ENCODE measurements at places on chromosomes 1 and 21.
A peak's percentile ranks its signal among the peaks of the same experiment; 100 is the strongest.

DNA sequence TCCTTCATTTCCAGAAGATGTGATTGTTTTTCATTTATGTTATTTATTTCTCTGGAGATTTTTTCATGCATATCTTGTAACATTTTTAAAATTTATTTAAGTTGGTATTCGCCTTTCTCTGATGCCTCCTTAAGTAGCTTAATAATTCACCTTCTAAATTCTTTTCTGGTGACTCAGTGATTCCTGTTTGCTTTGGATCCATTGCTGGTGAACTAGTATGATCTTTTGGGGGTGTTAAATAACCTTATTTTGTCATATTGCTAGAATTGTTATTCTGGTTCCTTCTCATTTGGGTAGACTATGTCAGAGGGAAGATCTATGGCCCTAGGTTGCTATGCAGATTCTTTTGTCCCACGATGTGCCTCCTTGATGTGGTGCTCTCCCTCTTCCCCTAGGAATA lies 1347.2 kb upstream of the B3GALT2 start:
- DNase-seq: no peak

DNA sequence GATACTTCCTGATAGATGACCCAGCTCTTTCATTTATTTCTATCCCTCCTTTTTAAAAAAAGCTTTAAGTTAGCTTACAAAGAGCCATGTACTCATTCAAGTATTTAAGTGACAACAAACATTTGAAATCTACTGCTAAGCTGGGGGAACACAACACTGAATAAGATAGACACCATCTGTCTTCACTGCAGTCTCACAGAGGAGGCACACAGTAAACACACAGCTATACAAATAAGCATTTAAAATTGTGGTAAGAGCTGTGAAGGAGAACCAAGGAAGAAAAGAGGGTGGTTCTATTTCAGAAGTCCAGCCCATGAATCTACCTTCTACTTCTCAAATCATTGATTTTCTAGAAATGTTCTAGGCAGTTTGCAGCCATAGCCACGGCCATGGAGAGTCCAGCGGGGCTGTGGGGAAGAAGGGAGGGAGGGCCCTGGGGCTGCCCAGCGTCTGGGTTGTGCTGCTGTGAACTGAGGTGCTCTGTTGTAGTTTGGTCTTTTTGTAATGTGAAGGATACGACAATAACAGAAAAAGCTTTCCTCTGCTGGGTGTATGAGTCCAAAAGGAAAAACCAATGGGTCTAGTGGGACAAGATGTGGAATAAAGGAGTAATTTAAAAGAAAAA lies 28.2 kb downstream of the PRDM2 start:
- no peak for DNase-seq

DNA sequence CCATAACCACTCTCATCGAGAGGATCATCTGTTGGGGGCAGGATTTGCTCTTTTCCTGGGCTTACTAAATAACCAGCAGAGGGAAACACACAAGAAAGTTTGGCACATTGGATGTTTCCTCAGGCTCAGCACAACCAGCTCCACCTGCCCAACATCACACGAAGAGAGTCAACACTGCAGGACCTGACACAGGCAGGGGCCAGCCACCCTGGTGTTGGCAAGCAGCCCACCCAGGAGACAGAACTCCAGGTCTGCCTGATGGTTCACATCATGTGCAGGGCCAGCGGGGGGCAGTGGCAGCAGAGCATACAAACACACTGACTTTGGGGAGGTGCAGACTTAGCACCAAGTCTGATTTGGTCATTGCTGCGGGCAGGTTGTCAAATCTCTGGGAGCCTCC lies 182.3 kb upstream of the GALNT2 start:
- no peak for DNase-seq

- peak; percentile 23 for DNase-seq
These were observed 9.8 kb downstream of the ATP8B2 start for GRCh38 chr1:154335025-154335714.

DNA sequence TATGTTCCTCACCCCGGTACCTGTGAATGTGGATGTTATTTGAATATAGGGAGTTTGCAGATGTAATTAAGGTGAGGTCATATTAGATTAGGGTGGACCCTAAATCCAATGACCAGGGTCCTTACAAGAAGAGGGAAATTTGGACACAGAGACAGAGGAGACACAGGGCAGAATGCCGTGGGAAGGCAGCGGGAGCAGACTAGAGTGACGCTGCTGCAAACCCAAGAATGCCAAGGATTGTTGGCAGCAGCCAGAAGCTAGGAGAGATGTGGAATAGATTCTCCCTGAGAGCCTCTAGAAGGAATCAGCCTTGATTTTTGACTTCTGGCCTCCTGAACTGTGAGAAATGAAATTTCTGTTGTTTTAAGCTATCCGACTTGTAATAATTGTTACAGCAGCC lies 53.6 kb downstream of the SPATA46 start:
- DNase-seq: no peak

DNA sequence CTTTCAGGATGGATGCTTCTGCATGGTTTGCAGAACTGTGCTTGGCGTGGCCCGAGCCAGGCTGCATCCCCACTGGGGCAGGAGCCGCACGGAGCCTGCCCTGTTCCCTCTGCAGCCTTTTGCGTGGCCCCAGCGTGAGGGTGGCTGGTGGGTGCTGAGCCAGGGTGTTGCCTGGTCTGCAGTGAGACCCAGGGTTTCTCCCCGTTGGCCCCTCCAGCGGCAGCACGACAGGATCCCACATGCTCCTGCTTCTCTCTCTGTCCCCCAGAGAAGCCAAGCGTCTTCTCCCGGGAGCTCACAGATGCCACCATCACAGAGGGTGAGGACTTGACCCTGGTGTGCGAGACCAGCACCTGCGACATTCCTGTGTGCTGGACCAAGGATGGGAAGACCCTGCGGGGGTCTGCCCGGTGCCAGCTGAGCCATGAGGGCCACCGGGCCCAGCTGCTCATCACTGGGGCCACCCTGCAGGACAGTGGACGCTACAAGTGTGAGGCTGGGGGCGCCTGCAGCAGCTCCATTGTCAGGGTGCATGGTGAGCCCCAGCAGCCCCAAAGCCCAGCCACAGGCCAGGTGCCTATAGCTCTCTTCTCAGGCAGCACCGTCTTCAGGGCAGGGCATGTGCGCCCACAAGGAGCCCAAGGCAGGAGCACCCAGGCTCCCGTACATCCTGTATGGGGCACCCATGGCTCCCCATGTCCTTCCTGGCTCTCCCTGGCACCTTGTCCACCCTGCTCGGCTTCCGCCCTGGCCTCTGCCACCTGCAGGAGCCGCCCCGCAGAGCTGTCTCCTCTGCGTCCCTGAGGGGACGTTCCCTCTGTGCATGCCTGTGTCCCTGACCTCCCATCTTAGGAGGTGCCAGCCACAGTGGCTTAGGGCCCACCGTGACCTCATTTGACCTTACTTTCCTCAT lies 78.9 kb downstream of the OBSCN start:
- no peak for DNase-seq

- DNase-seq: no peak
These were observed 23.1 kb downstream of the USP48 start for GRCh38 chr1:21759818-21760217.

DNA sequence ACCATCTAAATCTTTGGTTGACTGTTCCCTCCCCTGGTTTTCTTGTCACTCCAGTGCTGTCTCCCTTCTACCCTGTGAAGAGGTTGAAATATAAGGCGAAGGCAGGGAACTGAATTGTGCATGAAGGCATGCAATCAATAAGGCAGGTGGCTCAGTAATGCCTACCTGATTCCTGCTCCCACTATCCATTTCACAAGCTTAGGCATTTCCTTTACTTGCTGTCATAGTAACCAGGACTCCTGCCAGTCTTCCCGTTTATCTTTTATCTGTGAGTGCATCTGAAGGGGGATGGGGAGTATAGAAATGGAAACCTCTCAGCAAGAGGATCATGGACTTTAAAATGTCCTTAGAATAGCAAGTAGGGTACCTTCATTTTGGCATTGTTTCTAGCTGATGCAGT lies 40.5 kb downstream of the MRPS6 start:
- no peak for DNase-seq

- no peak for DNase-seq
These were observed 89.2 kb downstream of the PLXNA2 start for GRCh38 chr1:208154679-208155642.

DNA sequence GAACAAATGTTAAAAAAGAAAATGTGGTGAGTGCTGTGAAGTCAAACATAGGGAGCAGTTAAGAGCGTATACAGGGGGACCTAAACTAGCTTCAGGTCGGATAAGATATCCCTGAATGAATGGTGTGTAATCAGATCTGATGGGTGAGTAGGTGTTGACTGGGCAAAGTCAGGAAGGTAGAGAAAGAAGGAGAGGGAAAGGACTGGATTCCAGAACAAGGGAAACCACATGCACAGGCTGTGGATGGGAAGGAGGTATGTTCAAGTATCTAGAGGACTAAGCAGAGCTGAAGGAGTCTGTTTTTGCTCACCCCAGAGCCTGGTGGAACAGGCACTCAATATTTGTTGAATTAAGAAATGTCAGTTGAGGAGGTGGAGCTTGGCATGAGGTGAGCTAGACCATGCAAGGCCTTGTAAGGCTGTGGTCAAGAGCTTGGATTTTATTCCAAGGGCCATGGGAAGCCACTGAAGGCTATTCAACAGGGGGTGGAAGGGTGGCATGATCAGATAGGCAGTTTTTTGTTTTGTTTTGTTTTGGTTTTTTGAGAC lies 27.4 kb downstream of the MAP7D1 start:
- DNase-seq: no peak

GRCh38 chr1:65955503-65955902 lies 162.8 kb downstream of the PDE4B start:
- DNase-seq: no peak

- DNase-seq: no peak
These were observed 40.3 kb downstream of the CAPN9 start for GRCh38 chr1:230787471-230787870.

GRCh38 chr1:95953015-95953414 lies 719.0 kb downstream of the RWDD3 start:
- no peak for DNase-seq

DNA sequence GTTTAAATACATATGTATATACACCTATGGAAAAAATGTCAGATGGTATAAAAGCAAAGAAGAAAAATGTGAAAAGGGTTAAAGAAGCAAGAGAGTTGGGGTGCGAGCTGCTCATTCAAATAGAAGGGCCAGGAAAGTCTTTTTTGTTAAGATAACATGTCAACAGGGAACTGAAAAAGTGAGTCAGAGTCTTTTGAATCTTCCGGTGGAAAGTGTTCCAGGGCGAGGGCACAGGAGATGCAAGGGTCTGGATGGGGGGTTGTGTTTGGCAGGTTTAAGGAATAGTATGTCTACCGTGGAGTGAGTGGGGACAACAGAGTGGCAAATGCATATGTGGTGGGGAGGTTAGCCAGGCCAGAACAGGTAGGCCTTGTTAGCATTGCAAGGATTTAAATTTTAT lies 22.2 kb upstream of the GNG12 start:
- DNase-seq: no peak

DNA sequence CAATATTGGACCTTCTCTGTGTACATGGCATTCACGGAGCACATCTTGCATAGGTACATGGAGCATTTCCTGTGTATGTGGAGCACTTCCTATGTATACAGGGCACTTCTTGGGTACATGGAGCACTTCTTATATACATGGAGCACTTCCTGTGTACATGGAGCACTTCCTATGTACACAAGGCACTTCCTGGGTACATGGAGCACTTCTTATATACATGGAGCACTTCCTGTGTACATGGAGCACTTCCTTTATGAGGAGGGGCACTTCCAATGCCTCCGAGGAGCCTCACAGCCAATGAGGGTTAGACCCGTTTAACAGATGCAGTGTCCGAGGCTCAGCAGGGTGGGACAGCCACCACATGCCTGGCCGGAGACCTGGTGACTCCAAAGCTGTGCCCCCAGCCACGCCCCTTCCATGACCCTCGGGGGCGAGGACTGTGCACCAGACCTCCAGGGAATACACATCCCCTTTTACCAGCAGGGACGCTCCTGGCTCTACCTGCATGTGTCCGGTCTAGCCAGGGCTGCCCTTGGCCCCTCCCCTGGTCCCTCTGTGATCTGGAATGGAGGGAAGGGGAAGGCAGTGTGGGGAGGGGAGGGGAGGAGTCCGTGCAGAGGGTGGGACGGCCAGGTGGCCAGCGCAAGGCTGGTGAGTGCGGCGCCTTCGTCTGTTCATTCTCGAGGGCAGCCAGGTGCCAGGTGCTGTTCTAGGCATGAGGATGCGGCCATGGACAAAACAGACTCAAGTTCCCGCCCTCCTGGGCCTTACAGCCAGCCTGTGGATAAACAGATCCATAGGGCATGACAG lies 195.1 kb upstream of the TMEM51 start:
- DNase-seq: no peak

DNA sequence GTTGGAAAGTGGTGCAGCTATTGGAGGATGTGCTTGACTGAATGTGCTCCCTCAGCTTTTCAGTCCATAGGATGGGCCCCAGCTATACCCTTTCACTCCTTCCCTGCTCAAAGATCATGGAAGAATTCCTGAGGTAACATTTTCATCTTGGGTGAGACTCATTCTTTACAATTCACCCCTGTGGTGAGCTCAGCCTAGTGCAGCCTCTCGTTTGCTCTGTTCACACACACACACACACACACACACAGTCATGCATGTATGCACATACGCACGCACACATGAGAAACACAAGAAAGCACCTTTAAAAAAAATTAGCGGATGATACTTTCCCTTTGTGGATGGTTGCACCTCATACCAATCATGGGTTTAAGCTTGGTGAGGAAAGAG lies 25.8 kb downstream of the CCN1 start:
- no peak for DNase-seq

DNA sequence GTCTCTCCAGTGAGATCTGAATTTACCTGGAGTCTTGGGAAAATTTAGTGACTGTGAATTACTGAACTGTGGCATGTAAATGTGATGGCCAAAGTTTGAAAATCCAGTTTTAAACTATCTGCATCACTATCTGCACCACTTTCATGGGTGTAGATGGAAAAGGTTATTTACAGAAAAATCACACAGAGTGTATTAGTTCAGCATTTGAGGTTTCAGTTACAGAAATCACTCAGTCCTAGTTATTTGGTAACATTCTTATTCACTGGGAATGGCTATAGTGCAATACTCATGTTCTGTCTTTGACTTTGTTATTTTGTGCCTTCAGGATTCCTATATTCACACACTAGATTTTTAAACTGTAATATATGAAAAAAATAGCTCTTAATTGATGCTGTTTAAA lies 60.6 kb upstream of the IFI44L start:
- no peak for DNase-seq

GRCh38 chr21:32256873-32257620 lies 21.8 kb downstream of the MIS18A start:
- DNase-seq: no peak

DNA sequence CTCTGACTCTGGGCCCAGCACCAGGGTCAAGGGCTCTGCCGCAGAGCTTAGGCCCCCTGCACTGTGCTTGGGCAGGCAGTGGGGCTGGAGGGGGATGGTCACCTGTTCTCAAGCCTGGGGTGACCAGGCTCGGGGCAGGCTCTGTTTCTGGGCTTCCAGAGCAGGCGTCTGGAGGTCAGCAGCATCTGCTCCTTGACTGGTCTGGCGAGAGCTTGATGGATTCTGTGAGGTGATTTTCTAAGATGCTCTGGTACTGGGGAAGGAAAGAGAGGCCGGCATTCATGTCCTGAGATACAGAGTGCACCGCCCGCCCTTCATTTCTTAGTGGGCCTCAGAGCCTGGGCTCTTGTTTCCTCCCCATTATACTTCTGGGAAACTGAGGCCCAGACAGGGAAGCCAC lies 24.5 kb downstream of the RAB7B start:
- no peak for DNase-seq

GRCh38 chr1:227728059-227728891 lies 6.8 kb downstream of the JMJD4 start:
- no peak for DNase-seq

GRCh38 chr1:23925279-23925678 lies 12.1 kb upstream of the CNR2 start:
- DNase-seq: no peak

All from cerebellar nuclear complex (tissue), 1 donor.